Naive thymus-derived CD8-positive, alpha-beta T cell (primary cell): ENCODE measurements at places on chromosomes 6 and 20.

GRCh38 chr6:148578489-148578814, 168.4 kb upstream of the UST start:
- DNase-seq, result no peak

DNA sequence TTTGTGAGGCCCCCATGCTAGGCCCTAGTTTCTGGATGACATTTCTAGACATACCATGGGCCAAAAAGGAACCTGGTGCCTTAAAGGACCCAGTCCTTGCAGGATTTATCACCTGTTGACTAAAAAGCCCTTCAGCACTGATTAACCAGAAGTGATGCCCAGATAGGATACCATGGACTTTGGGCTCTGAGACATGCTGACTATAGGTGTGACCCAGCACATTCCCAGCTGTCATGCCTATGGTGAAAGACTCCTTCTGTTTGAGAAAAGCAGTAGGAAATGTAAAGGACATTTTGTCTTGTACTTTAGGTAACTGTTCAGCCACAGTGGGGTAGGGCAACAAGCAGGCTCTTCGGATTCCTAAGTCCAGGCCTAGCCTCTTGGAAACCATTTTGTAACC, 724.2 kb downstream of the CD109 start:
- no peak for DNase-seq

GRCh38 chr6:27791182-27791943, 120.8 kb downstream of the OR2B2 start:
- no peak for DNase-seq

DNA sequence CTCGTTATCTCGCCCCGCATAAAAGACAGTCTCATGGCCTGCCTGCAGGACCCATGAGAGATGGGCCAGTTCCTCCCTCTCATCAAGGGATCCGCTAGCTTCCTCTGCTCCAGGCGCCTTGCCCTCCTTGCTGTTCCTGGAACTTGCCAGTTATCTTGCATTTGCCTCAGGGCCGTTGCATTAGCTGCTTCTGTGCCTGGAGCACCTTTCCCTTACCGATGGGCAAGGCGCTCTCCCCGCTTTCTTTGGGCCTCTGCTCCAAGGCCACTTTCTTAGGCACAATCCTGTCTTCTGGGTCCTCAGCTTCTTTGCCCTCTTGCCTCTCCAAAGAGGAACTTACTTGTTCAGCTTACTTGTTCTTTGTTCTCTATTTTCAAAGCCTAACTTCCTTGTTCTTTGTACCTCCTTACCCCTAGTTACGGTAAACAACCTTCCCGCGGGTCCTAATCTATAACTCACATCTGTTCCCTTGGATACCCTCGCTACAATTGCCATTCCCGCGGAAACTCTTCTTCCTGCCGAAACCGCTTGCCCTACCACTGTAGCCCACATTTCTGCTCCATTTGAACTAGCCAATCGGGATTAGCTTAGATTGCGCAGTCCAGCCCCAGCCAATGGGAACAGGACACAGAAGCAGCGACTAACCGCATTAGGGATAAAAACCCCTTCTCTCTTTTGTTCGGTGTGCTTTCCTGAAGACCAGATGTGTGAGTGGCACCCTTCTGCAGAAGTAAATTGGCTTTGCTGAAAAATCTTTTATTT, 887 bp upstream of the NSFL1C start:
- no peak for DNase-seq

GRCh38 chr6:56613247-56613851, 29.3 kb downstream of the DST start:
- no peak for DNase-seq
